ENCODE measurements at places on chromosomes 4 and X. TPM values are rescaled to one million over a fixed set of nuclear protein-coding genes. Genes with fewer than 3 reads are reported as not detected.
A peak's percentile ranks its signal among the peaks of the same experiment; 100 is the strongest.

GRCh38 chr4:6076391-6076790 is 58.2 kb upstream of the C4orf50 start:
- DNase-seq, result peak; percentile 76

DNA sequence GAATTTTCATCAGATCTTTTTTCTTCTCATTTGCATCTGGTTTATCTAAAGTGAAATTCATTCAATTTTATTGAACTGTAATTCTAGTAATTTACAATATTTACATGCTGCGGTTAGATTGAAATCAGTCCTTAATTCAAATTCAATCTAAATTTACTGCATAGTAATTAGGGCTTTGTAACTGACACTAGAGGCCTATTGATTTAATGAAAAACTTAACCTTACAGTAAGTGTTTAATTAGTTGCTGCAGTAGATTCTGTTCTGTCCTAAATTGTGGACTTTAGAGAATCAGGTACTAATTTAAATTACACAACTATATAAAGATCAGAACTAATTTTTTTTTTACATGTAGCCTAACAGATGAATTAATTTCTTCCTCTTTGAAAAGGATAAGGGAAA is 758.8 kb upstream of the TENM3 start:
- no peak for DNase-seq

- peak; percentile 67 for DNase-seq
Observed at GRCh38 chr4:24915121-24915922, 2.5 kb upstream of the CCDC149 start.

GRCh38 chr4:53895137-53895536 is 169.3 kb downstream of the CHIC2 start:
- DNase-seq, result no peak

- DNase-seq, result no peak
Observed at GRCh38 chr4:59848457-59848856, 1351.7 kb upstream of the ADGRL3 start.

DNA sequence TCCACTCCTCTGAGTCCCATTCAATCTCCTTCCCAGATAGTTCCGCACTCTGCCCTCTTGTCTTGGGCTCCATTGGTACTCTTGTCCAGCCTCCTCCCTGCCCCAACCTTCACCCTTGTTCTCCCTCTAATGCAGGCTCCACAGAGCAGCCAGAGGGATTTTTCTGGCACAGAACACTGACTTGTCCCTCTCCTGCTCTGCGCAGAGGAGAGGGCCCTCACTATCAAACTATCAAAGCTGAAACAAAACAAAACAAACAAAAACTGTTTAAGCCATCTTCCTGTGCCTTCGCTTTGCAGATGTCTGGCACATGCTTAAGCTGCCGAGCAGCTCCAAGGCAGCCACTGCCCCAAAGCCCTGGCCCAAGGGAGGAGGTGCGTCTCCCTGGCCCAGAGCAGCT is 2.9 kb downstream of the CNGA2 start:
- DNase-seq, result no peak

- no peak for DNase-seq
Observed at GRCh38 chr4:7710126-7710525, 229.5 kb downstream of the AFAP1 start.

- DNase-seq, result no peak
Observed at GRCh38 chr4:37590016-37590415, 96.2 kb downstream of the RELL1 start.

DNA sequence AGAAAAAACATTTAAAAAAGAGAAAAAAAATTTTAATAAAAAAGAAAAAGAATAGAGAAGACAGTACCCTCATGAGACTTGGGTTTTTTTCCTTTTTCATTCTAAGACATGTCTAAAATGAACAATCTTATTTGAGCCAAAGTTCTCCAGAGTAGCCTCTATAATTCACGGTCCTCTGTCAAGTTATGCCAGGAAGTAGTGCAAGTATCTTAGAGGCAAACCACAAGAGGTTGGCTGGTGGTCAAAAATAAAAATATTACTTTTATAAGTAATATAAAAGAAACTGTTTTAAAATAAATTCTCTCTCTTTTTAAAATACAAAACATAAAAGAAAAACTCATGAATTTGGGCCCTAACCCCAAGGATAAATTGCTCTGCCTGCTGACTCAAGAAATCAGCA is 26.5 kb downstream of the HNRNPDL start:
- no peak for DNase-seq

DNA sequence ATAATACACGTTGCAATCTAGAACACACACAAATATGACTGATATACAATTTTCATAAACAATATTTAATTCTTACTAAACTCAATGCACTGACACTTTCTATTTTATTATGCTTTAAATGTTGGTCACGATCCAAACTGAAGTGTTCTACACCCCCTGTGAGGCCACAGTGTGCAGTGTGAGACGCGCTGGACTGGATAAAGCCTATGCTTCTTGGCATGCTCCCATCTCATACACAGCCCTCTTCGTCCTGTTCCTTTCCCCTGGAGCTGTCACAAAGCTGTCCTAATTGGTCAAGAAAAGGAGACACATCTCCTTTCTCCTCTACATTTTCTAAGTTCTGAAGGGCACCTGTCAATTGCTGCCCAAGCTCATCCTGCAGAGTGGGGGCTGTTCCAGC is 72.0 kb downstream of the SCD5 start:
- no peak for DNase-seq

DNA sequence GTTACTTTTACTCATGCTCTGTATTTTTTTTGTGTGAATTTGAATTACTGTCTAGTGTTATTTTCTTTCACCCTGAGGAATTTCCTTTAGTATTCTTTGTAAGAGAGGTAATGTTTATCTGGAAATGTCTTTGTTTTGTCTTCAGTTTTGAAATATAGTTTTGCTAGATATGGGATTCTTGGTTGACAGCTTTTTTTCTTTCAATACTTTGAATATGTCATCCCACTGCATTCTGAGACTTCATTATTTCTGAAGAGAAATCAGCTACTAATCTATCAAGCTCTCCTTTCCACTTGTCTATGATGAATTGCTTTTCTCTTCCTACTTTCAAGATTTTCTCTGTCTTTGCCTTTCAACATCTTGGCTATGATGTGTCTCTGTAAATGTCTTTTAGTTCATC is 217.0 kb upstream of the CASK start:
- no peak for DNase-seq

GRCh38 chrX:71809886-71810285 is 46.7 kb downstream of the CXorf49B start:
- DNase-seq, result no peak

DNA sequence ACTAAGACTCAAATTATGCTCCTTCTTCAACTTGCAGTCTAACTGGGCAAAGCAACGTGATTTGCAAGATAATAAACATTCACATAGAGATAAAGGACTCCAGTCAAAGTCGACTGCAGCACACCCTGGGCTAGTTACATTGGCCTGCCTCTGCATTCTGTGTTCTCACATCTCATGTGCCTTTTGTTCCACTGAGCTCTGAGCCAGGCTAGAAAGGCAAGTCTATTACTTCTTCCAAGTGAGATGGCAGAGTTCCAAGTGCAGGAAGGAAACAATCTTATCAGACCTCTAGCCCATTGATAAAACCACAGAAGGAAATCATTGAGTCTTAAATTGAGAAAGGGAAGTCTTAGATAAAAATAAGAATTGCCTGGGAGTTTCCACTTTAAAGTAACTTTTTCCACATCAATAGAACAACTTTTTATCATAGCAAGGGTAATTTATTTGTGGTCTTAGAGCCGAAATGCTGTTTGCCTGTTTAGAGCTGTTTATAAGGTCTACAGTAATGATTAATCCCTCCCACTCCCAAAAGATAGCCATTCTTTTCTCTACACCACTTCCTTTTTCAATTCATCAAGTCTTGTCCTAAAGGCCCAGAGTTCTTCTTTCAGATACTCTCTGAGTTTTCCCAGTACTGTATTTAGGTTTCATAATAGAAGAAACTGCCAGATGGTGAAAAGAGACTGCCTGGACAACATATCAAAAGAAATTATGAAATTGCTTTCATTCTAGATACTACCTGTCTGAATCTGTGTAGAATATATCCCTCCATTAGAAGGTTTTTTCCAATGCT is 200.2 kb downstream of the GUCY2F start:
- peak; percentile 8 for DNase-seq

- DNase-seq, result no peak
Observed at GRCh38 chr4:121726642-121727268, 30.0 kb upstream of the ANXA5 start.

GRCh38 chr4:15078682-15079642 is 76.7 kb downstream of the CPEB2 start:
- DNase-seq, result no peak

GRCh38 chr4:139740531-139741041 is 75.0 kb downstream of the MGST2 start:
- DNase-seq, result no peak

DNA sequence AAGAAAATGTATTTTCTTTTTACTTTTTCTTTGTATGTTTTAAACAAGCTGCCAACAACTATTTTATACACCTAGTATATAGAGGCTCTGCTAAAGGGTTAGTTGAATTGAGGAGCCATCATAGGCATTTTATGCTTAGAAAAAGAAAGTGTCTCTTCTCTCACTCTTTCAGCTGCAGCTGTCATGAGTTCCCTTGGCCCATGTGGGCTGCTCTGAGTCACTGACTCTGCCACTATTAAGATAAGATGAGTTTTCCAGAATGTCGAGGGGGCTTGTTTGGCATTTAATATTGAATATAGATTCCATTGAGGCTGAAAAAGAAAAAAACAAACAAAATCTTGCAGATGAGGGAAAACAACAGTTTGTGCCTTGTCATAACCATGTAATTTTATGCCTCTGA is 126.0 kb upstream of the PAQR3 start:
- no peak for DNase-seq

GRCh38 chr4:184636897-184637296 is 12.3 kb downstream of the CASP3 start:
- no peak for DNase-seq

GRCh38 chr4:144633215-144633614 is 12.7 kb upstream of the HHIP start:
- no peak for DNase-seq

DNA sequence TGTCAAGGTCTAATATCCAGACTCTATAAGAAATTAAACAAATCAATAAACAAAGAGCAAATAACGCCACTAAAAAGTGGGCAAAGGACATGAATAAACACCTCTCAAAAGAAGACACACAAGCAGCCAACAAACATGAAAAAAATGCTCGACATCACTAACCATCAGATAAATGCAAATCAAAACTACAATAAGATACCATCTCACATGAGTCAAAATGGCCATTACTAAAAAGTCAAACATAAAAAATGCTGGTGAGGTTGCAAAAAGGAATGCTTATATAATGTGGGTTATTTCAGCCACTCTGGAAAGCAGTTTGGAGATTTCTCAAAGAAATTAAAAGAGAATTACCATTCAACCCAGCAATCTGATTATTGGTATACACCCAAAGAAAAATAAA is 481.1 kb downstream of the STPG2 start:
- no peak for DNase-seq

DNA sequence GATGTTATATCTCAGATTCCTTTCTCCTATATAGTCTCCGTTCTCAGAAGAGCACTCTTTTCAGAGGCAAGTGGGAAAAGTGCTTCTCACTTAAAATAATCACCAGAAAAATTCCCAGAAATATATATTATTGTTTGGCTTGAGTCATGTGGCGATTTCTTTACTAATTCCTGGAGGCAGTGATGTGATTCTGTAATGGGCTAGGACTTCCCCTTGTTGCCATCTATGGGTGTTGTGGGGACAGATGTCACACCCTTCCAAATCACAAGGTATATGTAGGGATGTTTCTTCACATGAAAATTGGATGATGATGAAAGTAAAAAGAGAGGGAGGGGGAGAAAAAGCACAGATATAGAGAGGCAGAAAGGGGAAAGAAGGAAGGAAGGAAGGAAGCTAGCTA is 553.4 kb downstream of the PPP4R3C start:
- DNase-seq, result no peak

DNA sequence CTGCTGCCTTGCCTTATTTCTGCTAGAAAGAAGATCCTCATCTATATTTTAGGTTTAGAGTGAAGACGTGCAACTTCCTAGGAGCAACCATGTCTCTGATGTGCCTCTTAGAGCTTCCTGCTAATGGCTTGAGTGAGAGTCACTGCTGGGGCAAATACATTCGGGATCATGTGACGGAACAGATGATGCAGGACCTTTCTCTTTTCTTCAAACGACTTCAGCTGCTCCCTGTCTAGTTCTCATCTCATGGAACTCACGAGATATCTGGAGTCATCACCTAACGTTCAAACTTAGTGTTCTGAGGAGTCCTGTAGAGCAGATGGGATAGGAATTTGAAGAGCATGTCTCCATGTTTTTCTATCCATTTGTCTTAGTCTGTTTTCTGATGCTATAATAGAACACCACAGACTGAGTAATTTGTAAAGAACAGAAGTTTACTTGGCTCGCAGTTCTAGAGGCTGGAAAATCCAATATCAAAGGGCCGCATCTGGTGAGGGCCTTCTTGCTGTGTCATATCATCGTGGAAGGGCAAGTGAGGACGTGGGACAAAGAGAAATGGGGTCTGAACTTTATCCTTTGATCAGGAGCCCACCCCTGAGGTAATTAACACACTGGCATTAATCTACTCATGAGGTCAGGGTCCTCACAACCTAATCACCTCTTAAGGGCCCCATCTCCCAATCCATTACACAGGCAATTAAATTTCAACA is 43.5 kb upstream of the SCRG1 start:
- no peak for DNase-seq

- no peak for DNase-seq
Observed at GRCh38 chrX:18026166-18026565, 165.1 kb upstream of the RAI2 start.

GRCh38 chr4:151015459-151016347 is 619 bp upstream of the LRBA start:
- DNase-seq, result peak; percentile 93

GRCh38 chr4:38062776-38063097 is 102.5 kb downstream of the PTTG2 start:
- DNase-seq, result no peak

GRCh38 chr4:22435652-22436051 is 80.2 kb downstream of the ADGRA3 start:
- no peak for DNase-seq

DNA sequence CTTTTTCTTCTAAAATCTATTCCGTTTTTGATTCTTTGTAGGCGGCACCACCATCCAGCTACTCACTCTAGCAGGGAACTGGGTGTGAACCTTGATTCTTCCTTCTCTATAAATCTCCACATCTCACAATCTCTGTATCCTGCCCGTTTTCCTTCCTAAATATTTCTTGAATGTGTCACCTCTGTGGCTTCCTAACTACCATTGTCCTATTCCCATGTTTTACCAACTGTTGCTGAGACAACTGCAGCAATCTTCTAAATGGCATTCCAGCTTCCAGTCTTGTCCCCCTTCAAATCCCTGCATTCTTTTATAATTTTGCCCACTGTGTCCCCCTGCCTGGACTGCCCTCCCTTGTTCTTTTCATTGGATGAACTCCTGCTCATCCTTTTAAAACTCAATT is 641.3 kb downstream of the RPA4 start:
- DNase-seq, result no peak

GRCh38 chrX:69032601-69033000 is 132.7 kb downstream of the PJA1 start:
- no peak for DNase-seq

The RASSF6 gene
- total RNA-seq, result 0.66 TPM

The ADH1B gene
- not detected for total RNA-seq

The GNPDA2 gene
- total RNA-seq, result 6.4 TPM

The PAGE3 gene
- not detected for total RNA-seq

The PTTG2 gene
- not detected for total RNA-seq

The TEX13C gene
- total RNA-seq, result 0.18 TPM

The SLC30A9 gene
- 55.5 TPM for total RNA-seq

The PNCK gene
- 1.7 TPM for total RNA-seq

The MAGEB1 gene
- total RNA-seq, result 0.30 TPM

The NSG1 gene
- total RNA-seq, result 31.1 TPM

The BBS12 gene
- total RNA-seq, result 2.3 TPM

The TENM3 gene
- total RNA-seq, result 83.5 TPM

The MFAP3L gene
- total RNA-seq, result 49.1 TPM

The TMSB15B gene
- total RNA-seq, result 19.7 TPM

The GAB3 gene
- total RNA-seq, result 0.22 TPM

The RBM47 gene
- 116 TPM for total RNA-seq

The GPM6B gene
- total RNA-seq, result 205 TPM
